ENCODE measurements at places on chromosomes 16 and 17. TPM values are rescaled to one million over a fixed set of nuclear protein-coding genes. Genes with fewer than 3 reads are reported as not detected.

TTC19 gene
- 49.8 TPM for total RNA-seq

KRT27 gene
- total RNA-seq = not detected

NTN3 gene
- not detected for total RNA-seq

PRSS21 gene
- total RNA-seq = 0.27 TPM

CTNS gene
- 12.2 TPM for total RNA-seq

SOX15 gene
- 0.16 TPM for total RNA-seq

SBK1 gene
- total RNA-seq = 0.34 TPM

GALR2 gene
- total RNA-seq = 1.1 TPM

MYOCD gene
- 0.66 TPM for total RNA-seq

VTN gene
- total RNA-seq = 24.7 TPM

ST6GALNAC1 gene
- 0.28 TPM for total RNA-seq

PRM2 gene
- not detected for total RNA-seq

RASL10B gene
- 0.13 TPM for total RNA-seq

DECR2 gene
- total RNA-seq = 21.4 TPM

VAT1L gene
- not detected for total RNA-seq

LHX1 gene
- total RNA-seq = 1.2 TPM

ZFP90 gene
- total RNA-seq = 9.0 TPM

ALOX15B gene
- 0.60 TPM for total RNA-seq

TPSAB1 gene
- not detected for total RNA-seq

SLC16A13 gene
- total RNA-seq = 8.7 TPM

TBC1D3K gene
- total RNA-seq = not detected

TP53TG3F gene
- 0.15 TPM for total RNA-seq

IRF8 gene
- total RNA-seq = 0.34 TPM

TEKT1 gene
- 0.07 TPM for total RNA-seq

CBLN1 gene
- not detected for total RNA-seq

C16orf46 gene
- 0.37 TPM for total RNA-seq

ZNF205 gene
- total RNA-seq = 15.6 TPM

LCAT gene
- total RNA-seq = 11.5 TPM

CDH13 gene
- 0.01 TPM for total RNA-seq

ACSM2A gene
- total RNA-seq = not detected

IL17C gene
- total RNA-seq = not detected

ENPP7 gene
- total RNA-seq = not detected

CSH1 gene
- total RNA-seq = not detected

CYGB gene
- 1.7 TPM for total RNA-seq

PRRT2 gene
- total RNA-seq = 0.32 TPM

GGA3 gene
- 29.9 TPM for total RNA-seq

CLEC18B gene
- total RNA-seq = 0.03 TPM

SERPINF2 gene
- total RNA-seq = 5.2 TPM

GPRC5C gene
- total RNA-seq = 65.0 TPM

KRTAP2-3 gene
- total RNA-seq = not detected

INCA1 gene
- total RNA-seq = 1.6 TPM

IRX6 gene
- total RNA-seq = not detected

MT1A gene
- total RNA-seq = 30.1 TPM

Data from A549 treated with AZD2906 at 1 μM for 4 hours (cell line).